ENCODE measurements at places on chromosomes 3 and 15.

DNA sequence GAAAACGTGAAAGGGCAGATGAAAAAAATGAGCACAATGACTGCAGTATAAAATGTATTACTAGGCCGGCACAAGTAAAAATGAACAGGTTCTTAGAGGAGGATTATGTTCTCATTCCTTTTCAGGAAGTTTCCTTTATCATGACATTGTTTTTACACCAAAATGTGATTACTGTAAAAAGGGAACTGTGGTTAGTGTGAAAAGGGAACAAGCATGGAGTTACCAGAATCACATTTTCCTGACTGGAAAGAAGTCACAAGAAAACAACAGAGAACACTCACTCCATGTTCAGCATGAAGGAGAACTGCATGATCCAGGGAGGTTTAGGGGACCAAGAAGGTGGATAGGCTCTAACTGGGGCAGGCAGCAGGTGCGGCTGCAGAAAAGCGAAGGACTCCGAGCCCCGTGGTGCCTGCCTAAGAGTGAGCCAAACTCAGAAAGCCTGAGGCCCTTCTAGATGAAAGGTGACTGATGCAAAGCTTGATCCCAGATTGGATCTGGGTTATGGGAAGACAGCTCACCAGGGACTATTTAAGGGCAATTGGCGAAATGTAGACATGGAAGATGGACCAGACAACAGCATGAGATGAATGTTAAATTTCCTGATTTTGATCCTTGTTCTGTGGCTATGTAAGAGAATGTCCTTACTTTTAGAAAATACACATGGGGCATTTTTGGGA lies 77.3 kb downstream of the CCR1 start:
- peak; percentile 45 for DNase-seq

DNA sequence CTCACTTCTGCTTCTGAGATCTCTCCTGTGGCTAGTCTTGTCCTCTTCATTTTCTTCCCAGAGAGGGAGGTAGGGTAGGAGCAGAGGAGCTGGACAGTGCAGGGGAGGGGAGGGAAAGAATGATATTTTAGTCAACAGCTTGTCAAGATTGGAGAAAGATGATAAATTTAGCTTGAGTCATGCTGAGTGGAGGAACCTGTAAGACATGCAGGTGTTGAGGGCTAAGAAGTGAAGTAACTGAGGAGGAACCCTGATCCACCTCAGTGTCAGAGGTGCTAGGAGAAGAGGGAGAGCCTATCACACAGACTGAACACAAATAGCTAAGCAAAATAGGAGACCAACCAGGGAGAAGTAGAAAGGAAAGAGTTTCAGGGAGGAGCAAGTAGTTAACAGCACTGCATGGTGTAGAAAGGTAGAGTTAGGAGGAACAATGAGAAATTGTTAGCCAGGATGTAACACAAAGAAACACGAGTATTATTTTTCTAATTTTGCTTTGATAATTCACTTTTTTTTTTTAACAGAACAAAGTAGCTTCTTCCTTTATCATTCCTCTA lies 108.2 kb upstream of the CHRM5 start:
- DNase-seq = no peak

GRCh38 chr3:90184861-90185260 lies 1077.4 kb downstream of the EPHA3 start:
- no peak for DNase-seq

- peak; percentile 71 for DNase-seq
Measured at GRCh38 chr3:16936676-16937230, 52.0 kb downstream of the PLCL2 start.

DNA sequence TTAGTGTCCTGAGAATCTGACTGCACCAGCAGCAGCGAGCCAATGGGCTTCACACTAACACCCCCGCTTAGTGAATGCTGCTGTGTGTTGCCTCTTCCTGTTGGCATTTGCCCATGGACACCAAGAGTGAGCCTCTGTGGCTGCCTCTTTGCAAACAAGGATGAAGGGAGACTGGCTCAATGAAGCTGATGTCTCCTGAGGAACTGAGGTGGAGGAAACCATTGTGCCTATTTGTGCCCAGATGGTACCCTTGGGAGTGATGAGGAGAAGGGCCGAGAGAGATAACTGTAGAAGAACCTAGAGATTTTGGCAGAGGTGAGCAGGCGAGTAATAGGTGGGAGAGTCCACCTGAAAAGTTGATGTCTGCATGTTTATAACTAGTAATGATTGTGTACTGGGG lies 51.2 kb downstream of the IL20RB start:
- DNase-seq = no peak

DNA sequence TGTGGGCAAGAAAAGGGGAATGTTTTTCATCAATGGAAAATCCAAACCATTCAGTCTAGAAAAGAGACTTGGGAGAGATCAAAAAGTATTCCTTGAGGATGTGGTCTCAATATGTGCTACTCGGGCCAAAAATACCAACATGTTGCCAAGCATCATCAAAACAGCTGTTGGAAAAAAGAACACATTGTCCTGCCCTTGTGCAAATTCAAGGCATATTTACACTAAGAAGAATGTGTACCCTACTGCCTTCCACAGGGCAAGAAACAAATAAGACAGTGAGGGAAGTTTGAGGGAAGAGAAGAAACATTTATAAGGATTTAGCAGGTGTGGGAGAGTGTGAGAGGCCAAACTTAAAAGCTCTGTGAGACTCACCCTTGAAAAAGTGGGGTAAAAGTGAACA lies 252.1 kb downstream of the NTRK3 start:
- no peak for DNase-seq

DNA sequence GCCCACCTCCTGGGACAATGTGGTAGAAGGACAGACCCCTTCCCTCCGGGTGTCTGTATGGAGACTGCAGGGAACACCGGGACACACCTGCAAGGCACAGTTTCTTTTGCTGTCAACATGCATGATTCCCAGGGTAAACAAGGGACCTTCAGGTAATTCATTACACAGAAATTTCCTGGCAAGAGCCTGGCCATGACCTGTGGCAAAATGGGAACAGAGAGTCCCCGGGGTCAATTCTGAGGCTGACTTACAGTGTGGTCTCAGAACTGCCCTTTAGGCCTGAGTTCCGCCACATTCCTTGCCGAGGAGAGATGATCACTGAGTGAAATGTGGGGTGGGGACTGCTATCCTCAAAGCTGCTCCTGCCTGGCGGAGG lies 6.3 kb downstream of the STARD5 start:
- no peak for DNase-seq

DNA sequence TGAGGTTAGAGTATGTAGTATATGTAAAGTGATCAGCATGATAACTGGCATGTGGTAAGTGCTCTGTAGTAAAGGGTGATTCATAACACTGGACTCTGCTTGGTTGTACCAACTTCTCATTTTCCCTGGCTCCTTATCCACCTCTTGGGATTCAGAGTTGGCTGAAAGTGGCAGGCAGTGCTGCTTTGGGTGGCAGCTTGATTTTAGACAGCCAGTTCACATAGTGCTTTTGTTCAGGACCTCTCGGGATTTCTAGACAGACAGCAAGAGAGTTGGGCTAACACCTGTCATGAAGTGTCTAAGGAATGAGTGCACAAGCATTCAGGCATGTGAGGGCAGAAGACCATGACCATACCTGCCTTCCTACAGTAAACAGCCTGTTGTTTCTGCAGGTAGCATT lies 69.0 kb downstream of the RBM6 start:
- no peak for DNase-seq
